ENCODE measurements at places on chromosomes 5 and 9. TPM values are rescaled to one million over a fixed set of nuclear protein-coding genes. Genes with fewer than 3 reads are reported as not detected.

DNA sequence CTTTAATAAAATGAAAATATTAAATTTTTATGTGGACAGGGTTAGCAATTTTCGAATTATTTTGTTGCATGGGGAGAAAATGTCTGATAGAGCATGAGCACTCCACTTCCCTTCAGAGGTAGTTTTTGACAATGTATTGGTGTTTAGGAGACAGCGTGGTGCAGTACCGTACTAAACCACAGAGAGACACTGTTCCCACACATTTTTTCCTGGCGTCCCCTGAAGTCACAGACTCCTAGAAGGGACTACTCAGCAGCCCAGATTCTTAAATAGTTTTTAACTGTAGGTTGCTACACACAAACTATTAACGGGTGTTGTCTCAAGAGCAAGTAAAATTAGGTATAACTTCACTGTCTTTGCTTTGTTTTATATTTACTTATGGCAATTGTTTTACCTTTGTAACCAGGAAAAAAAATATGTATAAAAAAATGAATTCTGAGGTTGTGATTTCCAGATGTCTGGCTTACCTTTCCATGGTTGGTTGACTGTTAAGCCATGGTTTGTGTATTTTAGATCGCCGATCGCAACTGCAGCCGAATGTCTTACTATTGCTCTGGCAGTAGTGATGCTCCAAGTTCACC, 171.2 kb downstream of the DOCK8 start:
- no peak for DNase-seq

GRCh38 chr5:97071101-97071500, 71.3 kb downstream of the LIX1 start:
- no peak for DNase-seq

The MARVELD2 gene
- 2.0 TPM for total RNA-seq

- DNase-seq, result no peak
These were observed 185.8 kb downstream of the CD180 start for GRCh38 chr5:67010684-67011409.

DNA sequence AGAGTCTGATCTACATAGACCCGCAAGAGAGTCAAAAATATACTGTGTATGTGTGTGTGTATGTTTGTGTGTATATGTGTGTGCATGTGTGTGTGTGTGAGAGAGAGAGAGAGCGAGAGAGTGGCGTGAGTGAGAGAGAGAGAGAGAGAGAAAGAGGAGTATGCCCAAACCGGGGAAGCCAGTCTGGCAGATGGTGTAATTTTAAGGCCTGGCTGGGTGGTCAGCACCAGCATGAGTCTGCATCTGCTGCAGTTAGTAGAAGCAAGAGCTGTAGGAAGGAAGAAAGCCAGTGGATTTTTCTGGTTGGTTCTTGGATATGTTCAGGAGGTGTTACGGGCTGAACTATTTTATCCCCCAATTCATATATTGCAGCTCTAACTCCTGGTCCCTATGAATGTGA, 75.2 kb downstream of the ACTBL2 start:
- no peak for DNase-seq

The ZFP2 gene
- total RNA-seq, result 1.2 TPM

The PIP5K1B gene
- 50.1 TPM for total RNA-seq

- peak; percentile 16 for DNase-seq
These were observed 169.1 kb downstream of the CAAP1 start for GRCh38 chr9:26723486-26723885.

The COL15A1 gene
- 73.3 TPM for total RNA-seq

GRCh38 chr5:146071171-146071570, 34.2 kb downstream of the PLAC8L1 start:
- DNase-seq, result no peak

DNA sequence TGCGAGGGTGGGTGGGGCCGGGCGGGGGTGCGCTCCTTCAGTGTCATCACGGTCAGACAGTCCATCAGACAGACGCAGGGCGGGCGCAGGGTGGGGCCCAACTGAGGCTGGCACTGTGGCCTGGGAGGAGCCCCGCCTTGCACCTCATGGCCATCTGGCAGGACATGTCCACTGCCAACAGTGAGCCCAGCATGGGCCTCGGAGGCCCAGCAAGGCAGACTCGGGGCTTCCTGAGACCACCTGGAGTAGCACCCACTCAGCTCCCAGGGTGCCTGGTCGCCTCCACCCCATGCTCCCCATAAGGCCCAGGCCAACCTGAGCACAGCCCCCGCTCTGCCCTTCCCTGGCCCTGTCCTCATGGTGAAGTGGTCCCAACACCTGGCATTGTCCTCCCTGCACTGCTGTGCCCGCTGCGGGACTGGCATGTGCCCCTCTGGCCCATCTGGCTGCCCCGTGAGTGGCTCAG, 8.5 kb upstream of the GPSM1 start:
- no peak for DNase-seq

The GGTA1 gene
- total RNA-seq, result 19.3 TPM

The GABBR2 gene
- not detected for total RNA-seq

GRCh38 chr5:170693701-170694100, 89.8 kb upstream of the GABRP start:
- DNase-seq, result no peak

The OSMR gene
- total RNA-seq, result 24.9 TPM

GRCh38 chr5:129096382-129096991, 1.9 kb downstream of the ISOC1 start:
- no peak for DNase-seq

The ADGRV1 gene
- total RNA-seq, result 0.60 TPM

The LCN12 gene
- total RNA-seq, result 7.0 TPM

DNA sequence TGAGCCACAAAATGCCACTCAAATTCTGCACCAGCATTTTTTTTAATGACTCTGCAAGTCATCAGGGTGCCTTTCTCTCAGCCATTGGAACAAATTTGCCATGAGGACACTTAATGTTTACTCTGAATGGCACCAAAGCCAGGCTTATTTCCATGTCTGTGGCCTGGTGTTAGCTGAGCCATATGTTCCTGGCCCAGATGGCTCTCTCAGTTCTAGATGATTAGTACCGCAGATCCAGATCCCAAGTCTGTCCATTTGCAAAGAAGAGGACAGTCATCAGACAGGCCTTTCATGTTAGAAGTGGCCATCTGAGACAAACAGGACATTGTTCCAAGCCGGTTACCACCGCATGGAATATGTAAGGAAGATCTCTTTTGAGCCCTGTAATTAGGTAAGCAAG, 70.3 kb downstream of the INSYN2B start:
- no peak for DNase-seq

The CRB2 gene
- 1.3 TPM for total RNA-seq

DNA sequence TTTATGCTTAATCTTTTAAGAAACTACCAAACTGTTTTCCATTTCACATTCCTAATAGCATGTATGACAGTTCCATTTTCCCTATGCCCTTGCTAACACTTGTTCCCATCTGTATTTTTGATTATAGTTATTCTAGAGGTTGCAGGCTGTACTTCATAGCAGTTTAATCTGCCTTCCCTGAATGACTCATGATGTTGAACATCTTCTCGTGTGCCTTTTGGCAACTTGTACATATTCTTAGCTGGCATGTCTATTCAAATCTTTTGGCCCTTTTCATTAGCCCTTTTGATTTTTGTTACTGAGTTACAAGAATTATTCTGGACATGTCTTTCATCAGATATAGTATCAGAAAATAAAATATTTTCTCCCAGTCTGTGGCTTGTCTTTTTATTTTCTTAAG, 320.3 kb downstream of the DIRAS2 start:
- DNase-seq, result no peak

The GADD45G gene
- 128 TPM for total RNA-seq

GRCh38 chr5:32776200-32776599, 65.1 kb downstream of the NPR3 start:
- DNase-seq, result no peak

- no peak for DNase-seq
These were observed 31.8 kb upstream of the FOXB2 start for GRCh38 chr9:76987594-76988200.

The TMEM174 gene
- total RNA-seq, result not detected

DNA sequence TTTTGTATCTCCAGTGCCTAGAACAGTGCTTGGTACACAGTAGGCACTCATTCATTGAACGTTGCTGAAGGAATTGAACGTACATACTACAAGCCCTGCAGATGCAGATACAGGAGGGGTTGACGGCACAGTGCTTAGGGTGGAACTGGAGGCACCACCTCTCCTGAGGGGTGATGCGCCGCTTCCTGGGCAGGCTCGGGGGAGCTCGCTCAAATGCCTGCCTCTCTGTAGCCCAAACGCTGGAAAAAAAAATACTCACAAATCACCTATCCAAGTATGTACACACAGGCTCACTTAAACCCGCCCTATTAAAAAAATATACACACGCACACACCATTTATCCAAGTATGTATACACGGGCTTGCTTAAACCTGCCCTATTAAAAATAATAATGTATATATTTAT, 536 bp upstream of the COMMD10 start:
- DNase-seq, result no peak

The HSD17B4 gene
- total RNA-seq, result 213 TPM

The PCDHGA6 gene
- 4.4 TPM for total RNA-seq

DNA sequence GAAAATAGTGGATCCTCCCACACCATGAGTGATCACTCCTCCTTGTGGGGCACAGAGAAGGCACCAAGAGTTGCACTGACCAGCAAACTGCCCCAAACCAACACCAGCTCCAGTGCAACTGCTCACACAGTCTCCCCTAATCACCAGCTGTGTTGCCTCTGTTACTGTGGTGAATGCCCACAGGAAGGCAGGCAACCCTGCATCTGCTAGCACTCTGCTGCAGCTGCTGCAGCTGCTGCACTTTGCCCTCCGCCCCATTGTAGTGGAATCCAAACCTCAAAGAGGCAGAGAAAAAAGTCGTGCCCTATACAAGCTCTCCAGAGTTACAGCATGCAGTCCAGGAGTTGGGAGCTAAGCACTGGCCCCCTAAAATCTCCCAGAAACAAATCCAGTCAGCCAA, 339.6 kb downstream of the TRIM36 start:
- no peak for DNase-seq

- no peak for DNase-seq
These were observed 72.6 kb upstream of the GALNT10 start for GRCh38 chr5:154117930-154118329.

GRCh38 chr5:145855763-145856267, 17.0 kb downstream of the GRXCR2 start:
- DNase-seq, result no peak

The PCDHA4 gene
- total RNA-seq, result 0.24 TPM

- DNase-seq, result no peak
These were observed 138.0 kb downstream of the CAAP1 start for GRCh38 chr9:26754509-26755164.

DNA sequence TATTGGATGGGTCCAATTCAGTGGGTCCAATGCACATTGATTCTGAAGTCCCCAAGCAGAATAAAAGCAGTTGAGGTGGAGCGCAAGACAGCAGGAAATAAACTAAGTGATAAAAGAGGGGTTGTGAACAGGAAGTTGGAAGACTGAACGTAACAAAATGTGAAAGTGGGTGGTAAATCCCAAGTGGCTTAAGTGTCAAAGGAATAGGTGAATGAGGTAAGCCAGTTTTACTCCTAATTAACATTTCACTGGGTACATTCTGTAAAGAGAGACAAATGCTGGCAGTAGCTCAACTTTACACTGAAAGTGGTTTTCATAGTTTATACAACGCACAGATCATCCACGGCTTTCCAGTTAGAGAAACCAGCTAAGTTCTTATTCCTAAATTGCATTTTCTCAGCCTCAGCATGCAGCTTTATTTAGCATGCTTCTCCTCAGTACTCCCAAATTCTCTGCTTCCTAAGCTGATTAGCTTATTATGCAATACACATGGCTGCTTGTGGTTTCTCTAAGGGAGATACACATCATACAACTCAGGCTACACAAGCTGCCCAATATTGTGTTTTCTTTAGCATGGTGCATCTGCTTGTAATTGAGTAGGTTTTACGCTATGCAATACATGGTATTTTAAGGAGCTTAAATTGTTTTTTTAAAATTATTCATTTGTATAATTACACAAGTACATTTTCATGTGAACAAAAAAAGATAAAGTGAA, 34.2 kb upstream of the HSD17B4 start:
- DNase-seq, result no peak

GRCh38 chr9:105341434-105342146, 97.1 kb downstream of the SLC44A1 start:
- no peak for DNase-seq

- DNase-seq, result no peak
These were observed 268.2 kb downstream of the ZNF608 start for GRCh38 chr5:124478264-124478663.

- DNase-seq, result no peak
These were observed 191.8 kb downstream of the ESM1 start for GRCh38 chr5:54793468-54794134.

The TAL2 gene
- not detected for total RNA-seq

The PCDHGA4 gene
- total RNA-seq, result 4.0 TPM

The OTP gene
- not detected for total RNA-seq

DNA sequence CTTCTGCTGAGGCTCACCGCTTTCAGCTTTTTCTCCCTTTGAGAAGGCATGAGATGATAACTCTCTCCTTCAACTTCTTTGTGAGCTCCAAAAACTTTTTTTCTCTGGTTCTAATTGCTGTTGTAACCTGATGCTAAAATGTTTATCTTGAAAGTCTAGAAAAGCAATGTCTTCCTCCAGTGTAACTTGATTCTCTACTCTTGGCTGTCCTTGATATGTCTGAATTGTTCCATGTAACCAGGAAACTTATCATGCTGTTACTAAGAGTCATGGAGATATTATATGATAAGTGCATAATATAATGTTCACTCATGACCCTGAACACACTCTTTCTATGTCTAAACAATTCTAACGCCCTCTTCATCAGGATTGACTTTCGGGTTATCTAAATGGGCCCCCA, 128.0 kb upstream of the ABCA1 start:
- no peak for DNase-seq

GRCh38 chr9:115254287-115255180, 136.6 kb upstream of the TNC start:
- DNase-seq, result no peak
